ENCODE measurements at places on chromosomes 2 and 18.

- DNase-seq, result no peak
Observed at GRCh38 chr2:45814951-45815621, 163.6 kb downstream of the PRKCE start.

- no peak for DNase-seq
Observed at GRCh38 chr18:62384610-62385097, 59.5 kb downstream of the TNFRSF11A start.

GRCh38 chr2:12715258-12716031 is 1.3 kb upstream of the TRIB2 start:
- DNase-seq, result no peak

- DNase-seq, result no peak
Observed at GRCh38 chr2:135664623-135665068, 77.0 kb upstream of the UBXN4 start.

GRCh38 chr18:9616049-9616448 is 1.7 kb upstream of the PPP4R1 start:
- DNase-seq, result no peak

GRCh38 chr2:175877845-175878544 is 124.1 kb downstream of the LNPK start:
- no peak for DNase-seq

GRCh38 chr2:85995648-85996529 is 107.1 kb upstream of the ST3GAL5 start:
- DNase-seq, result no peak
